ENCODE measurements at places on chromosomes 6 and 20. TPM values are rescaled to one million over a fixed set of nuclear protein-coding genes. Genes with fewer than 3 reads are reported as not detected.

BLCAP gene
- total RNA-seq: 104 TPM

WFDC12 gene
- total RNA-seq: not detected

GRCh38 chr20:47540443-47541354 is 39.0 kb downstream of the NCOA3 start:
- DNase-seq: no peak

DNA sequence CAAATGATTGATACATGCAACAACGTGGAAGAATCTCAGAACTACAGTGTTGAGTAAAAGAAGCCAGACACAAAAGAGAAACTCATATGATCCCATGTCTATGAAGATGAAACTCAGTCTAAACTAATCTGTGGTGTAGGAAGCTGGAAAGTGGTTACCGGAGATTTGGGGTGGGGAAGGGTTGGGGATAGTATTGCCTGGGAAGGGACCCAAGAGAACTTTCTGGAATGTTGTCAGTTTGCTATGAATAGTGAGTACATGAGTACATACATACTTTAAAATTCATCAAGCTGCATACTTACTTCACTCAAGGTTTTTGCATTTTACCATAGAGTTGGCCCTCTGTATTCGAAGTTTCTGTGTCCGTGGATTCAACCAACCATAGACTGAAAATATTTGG is 106.0 kb downstream of the SAMD5 start:
- DNase-seq: no peak

Measured in left colon (tissue), 2 donors.